ENCODE measurements at places on chromosomes 16 and 17.

DNA sequence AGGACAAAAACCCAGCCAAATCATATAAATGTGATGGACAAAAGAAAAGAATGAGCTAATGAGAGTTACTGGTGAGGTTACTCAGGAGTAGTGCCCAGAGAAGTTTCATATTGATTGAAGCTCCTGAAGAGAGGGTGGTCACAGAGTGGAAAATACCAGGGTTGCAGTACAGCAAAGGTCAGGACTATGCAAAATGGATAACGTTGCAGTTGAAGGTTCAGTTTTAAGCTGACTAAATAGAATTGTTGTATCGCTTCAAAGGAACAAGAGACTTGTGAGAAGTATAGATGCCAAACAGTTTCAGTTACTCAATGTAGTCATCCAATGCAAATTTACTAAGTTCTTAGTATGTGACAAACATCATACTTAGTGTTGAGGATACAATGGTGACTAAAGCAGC is 47.1 kb downstream of the ABCA8 start:
- no peak for DNase-seq

DNA sequence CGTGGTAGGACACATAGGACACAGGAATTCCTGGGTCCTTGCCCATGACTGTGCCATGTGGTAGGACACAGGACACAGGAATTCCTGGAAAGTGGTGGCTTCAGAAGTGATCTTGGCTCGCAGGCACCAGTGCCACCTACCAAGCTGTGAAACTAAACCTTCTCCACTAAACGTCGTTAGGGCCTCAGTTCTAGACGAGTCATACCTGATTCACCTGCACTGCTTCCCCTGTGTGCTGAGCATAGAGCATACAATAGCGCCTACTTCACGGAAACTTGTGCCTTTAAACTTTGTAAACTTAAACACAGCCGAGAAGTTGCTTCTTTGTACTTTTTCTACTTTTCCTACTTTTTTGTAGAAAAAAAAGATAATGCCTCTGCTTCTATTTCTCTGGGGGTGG is 4.8 kb downstream of the SOX8 start:
- DNase-seq = no peak

DNA sequence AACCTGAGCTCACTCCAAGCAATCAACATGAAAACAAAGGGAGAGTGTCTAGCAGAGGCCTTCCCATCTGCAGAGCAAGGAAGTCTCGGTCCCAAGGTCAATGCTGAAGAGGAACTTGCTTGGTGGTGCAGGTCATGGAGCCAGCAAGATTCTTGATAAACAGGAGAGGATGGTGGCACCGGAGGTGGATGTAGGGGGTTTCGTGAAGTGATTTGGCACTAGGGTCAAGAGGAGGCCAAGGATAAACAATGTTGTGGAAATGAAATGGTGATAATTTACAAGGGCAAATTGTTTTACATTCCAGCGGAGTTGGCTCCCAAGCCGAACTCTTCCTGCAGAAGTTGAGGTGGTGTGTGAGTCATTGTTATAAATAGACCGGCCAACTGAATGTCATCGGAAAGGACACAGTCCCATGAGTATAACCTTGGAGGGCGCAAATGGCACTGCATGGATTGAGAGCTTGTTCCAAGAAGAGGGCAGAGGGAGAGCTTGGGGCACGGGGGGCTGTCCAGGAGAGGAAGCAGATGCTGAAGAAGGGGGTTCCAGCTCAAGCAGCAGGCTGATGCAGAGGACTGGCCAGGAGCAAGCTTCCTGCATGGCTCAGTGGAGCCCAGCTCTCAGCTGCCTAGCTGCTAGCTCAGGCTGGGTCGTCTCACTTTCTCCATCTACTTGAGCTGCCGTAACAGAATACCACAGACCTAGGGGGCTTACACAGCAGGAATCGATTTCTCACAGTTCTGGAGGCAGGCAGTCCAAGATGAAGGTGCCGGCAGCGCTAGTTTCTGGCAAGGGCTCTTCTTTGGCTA is 136.6 kb downstream of the COPRS start:
- no peak for DNase-seq

- no peak for DNase-seq
Measured at GRCh38 chr17:14434506-14434905, 133.6 kb downstream of the HS3ST3B1 start.

DNA sequence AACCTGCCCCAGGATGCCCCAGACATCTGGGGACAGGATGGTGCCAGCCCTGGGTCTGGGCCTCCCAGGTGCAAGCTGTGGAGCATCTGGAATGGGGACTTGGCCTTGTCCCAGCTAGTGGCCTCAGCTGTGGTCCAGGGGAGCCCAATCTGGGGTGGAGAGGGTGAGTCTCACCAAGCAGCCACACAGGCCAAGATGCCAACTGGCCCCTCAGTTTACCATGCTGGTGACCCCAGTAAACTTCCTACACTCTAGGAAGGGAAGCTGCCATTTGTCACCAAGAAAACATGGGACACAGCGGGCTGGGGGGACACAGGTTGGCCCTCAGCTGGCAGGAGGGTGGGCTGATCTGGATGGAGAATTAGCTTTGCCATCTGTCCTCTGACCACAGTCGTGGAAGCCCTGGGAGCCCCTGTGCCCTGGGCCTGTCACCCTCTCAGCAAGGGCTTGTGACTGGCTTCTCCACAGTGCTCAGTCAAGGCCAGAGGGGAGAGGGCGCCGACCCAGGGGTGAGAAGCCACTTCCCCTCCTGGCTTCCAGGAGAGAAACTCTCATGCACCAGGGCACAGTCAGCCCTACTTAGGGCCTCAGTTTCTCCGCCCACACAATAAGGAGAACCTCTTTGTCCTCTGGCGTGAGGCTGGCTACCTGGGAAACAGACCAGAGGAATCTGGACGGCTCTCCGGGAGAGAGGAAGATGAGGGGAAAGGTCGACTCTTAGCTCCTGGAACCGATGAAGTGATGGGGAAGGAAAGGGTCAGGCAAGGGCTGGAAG is 126.4 kb upstream of the SMURF2 start:
- DNase-seq = no peak

DNA sequence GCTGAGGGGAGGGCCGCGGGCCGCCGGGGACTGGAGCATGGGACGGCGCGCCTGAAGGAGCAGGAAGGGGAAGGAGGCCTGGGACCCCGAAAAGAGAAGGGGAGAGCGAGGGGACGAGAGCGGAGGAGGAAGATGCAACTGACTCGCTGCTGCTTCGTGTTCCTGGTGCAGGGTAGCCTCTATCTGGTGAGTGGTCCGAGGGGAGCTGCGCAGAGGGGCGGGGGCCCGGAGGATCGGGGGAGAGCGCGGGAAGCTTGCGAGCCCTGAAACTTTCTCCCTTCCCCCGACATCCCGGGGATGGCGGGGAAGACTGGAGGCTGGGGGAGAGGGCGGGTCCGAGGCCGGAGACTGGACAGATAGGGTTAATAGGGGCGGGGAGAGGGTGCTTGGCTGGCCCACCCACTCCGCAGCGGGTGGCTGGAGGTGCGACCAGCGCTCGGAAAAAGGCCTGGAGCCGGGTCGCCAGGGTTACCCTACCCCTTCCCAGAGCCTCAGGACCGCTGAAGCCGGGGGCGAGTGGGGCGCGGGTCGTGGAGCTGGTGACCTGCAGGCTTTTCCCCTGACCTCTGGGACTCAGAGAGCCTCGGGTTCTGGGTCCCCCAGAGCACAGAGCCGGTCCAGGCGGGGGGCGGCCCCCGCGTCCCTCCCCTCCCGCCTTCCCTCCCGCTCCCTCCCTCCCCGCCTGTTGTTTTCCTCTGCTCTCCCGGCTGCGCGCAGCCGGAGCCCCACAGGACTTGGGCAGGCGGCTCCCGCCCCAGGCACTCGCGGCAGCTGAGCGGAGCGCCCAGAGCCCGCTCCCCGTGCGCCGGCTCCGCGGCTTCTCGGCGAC is 631 bp downstream of the NXPH3 start:
- DNase-seq = no peak

- DNase-seq = no peak
Measured at GRCh38 chr17:81794509-81794908, 9.4 kb upstream of the GCGR start.

DNA sequence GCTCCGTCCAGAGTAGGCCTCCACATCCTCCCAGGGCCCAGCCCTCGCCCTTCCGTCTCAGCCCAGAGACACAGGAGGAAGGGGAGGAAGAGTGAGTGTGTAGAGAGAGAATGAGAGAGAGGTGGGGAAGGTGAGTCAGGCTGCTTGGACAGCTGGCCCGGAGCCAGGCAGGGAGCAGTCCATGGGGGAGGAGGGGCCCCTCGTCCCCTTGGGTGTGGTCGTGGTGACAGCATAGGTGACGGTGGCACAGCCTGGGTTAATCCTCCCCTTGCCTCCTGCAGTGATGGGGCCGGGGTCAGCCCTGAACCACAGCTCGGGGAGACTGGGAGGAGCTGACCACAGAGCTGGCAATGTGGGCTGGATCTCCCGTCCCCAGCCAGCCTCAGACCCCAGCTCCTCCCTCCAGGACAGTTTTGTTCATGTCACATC is 36.5 kb downstream of the FA2H start:
- no peak for DNase-seq

- DNase-seq = no peak
Measured at GRCh38 chr17:74049167-74049966, 154.1 kb upstream of the RPL38 start.

DNA sequence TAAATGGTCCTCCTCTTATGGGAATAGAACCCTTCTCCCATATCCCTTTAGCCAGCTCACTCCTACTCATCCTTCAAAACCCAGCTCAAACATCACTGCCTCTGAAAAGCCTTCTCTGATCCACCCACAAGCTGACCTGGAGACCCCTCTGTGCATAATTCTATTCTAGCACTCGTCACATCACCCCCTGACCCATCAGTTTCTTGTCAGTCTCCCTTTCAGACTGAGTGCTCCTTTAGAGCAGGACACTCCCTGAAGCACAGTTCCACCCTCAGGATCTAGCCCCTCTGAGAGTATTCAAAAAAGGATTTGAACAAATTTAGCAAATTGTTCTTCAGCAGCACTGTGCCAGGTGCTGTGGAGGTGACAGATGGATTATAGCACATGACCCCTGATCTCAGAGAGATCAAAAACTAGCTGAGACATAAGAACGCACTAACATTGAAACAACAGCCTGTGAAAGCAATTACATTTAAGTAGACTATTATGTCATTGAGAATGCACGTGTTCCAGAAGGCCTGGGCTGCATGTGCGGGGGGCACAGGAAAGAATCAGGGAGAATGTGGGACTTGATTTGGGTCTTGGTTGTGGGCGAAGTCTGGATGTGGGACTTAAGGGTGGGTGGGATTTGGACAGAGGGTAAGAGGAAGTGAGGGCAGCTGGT is 43.5 kb downstream of the MRPS23 start:
- DNase-seq = no peak

GRCh38 chr17:42109086-42109485 is 3.4 kb downstream of the DHX58 start:
- no peak for DNase-seq

GRCh38 chr17:72393553-72393952 is 272.7 kb downstream of the SOX9 start:
- no peak for DNase-seq

- no peak for DNase-seq
Measured at GRCh38 chr17:45005700-45006099, 37.6 kb upstream of the C1QL1 start.

GRCh38 chr17:82599674-82600661 is 48.3 kb downstream of the WDR45B start:
- DNase-seq = no peak

DNA sequence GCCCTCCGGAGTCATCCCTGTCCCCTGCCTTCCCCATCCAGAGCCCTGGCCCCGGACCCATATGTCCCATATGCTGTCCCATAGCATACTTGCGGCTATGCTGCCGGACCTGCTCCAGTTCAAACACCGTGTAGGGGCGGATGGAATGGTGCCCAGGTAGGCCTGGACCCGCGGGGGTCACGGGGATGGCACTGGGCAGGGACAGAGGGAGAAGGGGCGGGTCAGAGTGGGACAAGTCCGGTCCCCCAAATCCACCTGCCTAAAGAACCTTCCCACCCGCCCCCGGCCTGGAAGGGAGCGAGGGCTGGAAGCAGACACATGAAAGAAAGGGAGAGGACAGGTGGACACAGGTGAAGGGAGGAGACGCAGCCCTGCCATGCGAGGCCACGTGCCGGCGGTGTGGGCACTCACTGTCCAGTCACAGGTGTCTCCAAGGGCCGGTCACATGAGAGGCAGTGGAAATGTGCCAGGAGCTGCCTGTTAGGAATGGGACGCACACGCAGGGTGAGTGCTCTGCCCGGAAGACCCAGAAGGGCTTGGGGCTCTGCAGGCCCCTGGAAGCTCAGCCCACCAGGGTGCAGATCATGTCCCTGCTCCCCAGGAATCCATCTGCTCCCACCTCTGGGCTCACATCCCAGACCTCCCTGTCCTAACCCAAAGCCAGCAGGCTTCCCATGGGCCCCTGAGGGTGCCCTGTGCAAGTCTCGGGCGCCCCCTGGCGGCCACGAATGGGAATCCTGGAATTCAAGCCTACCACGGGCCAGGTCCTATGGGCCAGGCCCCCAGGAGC is 14.0 kb downstream of the UBALD2 start:
- peak; percentile 72 for DNase-seq
